Stimulated activated CD8-positive, alpha-beta memory T cell treated with anti-CD3 and anti-CD28 coated beads, Interleukin-12 subunit alpha, Interleukin-12 subunit beta, amount 100 ng/mL, for 4 hours (primary cell): ENCODE measurements at places on chromosomes 7 and 10.

DNA sequence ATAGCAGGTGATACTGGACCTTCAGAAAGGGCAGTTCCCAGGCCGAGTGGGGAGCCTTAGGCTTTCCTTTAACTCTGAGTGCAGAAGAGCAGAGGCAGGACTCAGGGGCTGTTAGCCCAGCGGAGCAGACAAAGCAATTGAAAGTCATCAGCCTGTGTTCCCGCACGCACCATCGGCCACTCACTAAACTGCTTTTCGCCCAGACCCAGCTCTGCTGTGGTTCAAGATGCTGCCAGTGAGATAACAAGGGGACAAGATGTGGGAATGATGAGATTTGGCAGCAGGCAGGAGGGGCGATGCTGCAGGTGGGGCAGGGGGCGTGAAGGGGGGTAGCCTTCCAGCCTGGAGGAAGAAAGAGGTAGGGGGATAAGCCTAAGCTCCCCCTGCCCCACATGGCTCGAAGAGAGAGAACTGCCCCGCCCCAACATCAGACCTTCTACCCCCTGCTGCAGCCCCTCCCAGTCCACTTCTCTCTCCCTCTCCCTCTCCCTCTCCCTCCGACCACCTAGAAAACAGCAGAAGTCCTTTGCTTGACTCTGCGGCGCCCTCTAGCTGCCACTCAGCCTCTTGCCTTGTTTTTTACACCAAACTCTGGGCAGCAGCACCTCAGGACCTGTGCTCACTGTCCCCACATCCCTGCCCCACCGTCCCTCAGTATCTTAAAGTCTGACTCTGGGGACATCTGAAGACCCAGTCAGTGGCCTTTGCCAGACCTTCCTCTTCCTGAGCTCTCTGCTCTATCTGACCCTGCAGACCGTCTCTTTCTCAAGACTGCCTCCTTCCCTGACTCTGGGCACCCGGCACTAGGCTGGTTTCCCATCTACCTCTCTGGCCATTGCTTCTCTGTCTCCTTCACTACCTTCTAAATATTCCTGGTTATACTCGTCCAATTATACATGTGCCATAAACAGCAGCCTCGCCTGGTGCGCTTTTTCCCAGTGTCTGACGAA is 110.5 kb downstream of the C10orf105 start:
- DNase-seq = peak; percentile 27

- no peak for DNase-seq
These were observed 163.8 kb downstream of the PRPF18 start for GRCh38 chr10:13750299-13751190.

GRCh38 chr7:20284771-20285143 is 45.9 kb upstream of the ITGB8 start:
- DNase-seq = no peak

DNA sequence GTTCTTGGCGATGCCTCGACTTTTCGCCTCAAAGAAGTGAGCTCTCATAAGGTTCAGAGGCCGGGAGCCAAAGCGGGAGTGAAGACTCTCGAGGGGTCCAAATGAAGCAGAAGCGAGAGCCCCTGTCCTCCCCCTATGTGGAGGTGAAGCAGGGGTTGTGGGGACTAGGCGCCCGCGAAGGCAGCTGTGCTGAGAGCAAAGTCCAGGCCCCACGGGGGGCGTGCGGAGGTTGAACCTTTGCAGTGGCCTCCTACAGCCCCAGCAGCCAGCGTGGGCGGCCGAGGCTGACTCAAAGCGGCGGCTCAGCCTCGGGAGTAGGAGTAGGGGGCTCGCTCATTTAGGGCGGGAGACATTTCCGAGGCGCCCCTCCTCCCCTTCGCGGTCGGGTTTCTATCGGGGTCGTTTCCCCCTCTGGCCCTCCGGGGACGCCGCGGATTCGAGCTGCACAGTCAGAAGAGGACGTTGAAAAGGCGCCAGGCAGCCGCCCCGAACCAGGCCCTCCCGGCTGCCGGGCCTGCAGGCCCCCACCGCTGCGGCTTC is 553 bp upstream of the ADD3 start:
- peak; percentile 66 for DNase-seq

DNA sequence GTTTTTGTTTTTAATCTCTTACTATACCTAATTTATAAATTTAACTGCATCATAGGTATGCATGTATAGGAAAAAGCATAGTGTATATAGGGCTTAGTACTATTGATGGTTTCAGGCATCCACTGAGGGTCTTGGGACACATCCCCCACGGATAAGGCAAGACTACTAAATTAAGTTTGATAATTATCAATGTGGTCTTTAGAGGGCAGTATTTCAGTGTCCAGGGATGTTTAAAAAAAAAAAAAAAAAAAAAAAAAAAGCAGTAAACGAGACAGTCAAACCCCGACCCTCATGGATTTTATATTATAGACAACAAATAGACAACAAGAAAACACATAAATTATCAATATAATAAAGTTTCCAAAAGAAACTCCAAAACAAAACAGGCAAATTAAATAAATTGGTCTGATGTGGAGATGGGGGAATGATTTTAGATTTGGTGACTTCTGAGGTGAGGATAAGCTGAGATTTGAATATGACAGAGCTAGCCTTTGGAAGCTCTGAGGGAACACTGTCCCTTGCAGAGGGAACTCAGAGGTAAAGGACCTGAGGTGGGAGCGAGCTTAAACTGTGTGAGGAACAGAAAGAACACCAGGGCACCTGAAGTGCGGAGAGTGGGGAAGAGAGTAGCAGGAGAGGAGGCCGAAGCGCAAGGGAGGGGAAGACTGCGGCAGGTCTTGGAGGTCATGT is 14.8 kb downstream of the ACSM6 start:
- DNase-seq = no peak

- DNase-seq = no peak
These were observed 13.7 kb upstream of the ZSCAN21 start for GRCh38 chr7:100035876-100036275.

DNA sequence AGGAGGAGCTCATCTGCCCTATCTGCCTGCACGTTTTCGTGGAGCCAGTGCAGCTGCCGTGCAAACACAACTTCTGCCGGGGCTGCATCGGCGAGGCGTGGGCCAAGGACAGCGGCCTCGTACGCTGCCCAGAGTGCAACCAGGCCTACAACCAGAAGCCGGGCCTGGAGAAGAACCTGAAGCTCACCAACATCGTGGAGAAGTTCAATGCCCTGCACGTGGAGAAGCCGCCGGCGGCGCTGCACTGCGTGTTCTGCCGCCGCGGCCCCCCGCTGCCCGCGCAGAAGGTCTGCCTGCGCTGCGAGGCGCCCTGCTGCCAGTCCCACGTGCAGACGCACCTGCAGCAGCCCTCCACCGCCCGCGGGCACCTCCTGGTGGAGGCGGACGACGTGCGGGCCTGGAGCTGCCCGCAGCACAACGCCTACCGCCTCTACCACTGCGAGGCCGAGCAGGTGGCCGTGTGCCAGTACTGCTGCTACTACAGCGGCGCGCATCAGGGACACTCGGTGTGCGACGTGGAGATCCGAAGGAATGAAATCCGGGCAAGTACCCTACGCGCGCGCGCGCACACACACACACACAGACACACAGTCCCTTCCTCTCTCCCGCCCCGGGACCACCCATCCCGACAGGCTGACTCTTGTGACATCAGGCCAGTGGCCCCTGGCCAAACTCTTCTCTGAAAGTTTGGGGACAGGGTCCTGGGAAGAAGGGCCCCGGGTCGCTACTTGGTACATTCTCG is 538 bp downstream of the TRIM8 start:
- peak; percentile 62 for DNase-seq

DNA sequence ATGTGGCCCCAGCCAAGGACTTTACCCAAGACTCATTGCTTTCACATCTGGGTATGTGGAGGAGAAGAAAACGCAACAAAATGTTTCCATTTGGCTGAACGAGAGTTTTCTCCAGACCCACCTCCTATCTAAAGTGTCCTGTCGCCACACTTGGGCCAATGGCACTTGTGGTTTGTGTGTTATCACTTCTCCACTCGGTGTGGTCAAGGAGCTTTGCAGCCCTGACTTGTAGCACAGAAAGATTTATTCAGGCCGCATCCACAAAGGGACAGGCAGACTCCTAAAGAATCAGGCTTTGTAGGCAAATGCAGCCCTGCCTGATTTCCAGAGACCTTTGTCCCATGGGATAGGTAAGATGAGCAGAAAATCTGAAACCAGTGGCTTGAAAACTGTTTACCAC is 12.8 kb upstream of the LRRC4 start:
- no peak for DNase-seq

- no peak for DNase-seq
These were observed 20.4 kb downstream of the TECPR1 start for GRCh38 chr7:98231493-98232262.

DNA sequence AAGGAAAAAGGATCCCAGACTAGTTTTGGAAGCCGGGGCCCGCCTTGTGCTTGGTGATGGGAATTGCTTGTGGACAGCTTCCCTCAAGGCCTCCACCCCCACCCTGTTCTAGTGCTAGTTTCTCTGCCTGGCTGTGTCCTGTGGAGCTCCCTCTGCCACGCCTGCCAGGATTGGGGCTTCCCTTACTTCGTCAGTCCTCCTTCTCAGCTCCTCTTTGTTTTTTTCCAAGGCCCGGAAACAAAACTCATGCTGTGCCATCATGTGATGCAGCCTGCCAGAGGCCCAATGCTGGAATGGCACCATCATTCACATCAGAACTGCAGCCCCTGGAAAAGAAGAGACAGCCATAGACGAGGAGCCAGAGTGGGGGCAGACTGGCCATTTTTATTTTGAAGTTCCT is 11.2 kb downstream of the YKT6 start:
- DNase-seq = no peak

- DNase-seq = no peak
These were observed 21.2 kb downstream of the CALML5 start for GRCh38 chr10:5477948-5478693.

DNA sequence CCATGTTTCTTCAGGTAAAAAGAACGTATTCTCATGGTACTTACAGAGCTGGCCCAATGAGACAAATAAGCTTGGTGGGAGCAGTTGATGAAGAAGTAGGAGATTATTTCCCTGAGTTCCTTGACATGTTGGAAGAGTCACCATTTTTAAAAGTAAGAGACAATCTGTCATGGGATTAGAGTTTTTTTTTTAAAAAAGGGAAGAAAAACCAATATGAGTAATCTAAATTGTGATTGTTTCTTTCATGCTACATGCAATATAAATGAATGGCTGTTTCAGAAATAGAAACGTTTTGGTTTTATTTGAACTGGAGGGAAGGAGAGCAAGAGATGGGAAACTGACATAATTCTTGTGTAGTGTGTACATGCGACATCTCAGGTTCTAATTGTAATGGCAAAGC is 32.8 kb downstream of the TMEM60 start:
- DNase-seq = no peak

- DNase-seq = no peak
These were observed 676 bp upstream of the HTR7 start for GRCh38 chr10:90858461-90858968.

DNA sequence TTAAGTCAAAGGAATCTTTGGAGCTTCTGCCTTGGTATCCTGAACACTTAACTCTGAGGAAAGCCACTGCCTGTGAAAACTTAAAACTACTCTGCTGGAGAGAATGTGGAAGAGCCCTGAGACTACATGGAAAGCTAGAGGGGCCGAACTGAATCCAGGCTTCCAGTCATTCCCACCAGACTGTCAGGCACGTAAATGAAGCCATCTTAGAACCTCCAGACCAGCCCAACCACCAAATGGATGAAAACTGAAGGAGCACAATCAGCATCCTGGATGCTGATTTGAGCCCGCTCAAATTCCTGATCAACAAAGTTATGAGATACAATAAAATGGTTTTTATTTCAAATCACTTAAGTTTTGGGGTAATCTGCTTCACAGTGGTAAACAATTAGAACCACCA is 30.8 kb downstream of the TNPO3 start:
- no peak for DNase-seq

DNA sequence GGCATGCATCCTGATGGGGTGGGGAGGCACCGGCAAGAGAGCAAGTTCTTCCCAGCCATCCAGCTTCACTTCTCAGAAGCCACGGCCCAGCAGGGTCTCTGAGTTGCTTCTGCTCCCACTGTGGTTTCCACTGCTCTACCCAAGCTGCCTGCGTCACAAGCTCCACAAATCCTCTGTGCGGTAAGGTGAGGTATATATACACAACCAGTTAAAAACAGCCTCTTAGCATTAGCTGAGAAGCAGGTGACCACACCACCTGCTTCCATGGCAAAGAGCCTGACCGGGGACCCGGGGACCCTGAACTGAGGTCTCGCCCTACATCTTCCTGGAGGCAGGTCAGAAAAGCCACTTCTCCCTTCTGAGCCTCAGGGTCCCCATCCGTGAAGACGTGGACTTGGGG is 46.9 kb upstream of the NPFFR1 start:
- no peak for DNase-seq

GRCh38 chr7:134995239-134996096 is 9.2 kb downstream of the AGBL3 start:
- no peak for DNase-seq

DNA sequence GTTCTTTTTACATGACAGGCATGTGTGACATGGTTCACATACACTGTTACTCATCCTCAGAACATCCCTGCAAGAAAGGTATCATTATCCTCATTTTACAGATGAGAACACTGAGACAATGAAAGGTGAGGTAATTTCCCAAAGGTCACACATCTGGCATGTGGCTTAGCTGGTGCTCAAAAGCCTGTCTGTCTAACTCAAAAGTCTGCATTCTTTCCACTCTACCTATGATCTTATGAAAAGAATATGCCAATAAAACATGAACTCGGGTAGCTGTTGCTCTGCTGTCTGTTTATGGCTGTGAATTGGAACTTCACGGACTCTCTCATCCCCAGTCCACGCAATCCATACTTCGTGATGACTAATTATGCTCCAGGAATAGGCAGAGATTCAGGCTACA is 79.0 kb upstream of the ODAD2 start:
- no peak for DNase-seq

GRCh38 chr10:113644185-113645120 is 19.4 kb downstream of the NRAP start:
- DNase-seq = no peak

DNA sequence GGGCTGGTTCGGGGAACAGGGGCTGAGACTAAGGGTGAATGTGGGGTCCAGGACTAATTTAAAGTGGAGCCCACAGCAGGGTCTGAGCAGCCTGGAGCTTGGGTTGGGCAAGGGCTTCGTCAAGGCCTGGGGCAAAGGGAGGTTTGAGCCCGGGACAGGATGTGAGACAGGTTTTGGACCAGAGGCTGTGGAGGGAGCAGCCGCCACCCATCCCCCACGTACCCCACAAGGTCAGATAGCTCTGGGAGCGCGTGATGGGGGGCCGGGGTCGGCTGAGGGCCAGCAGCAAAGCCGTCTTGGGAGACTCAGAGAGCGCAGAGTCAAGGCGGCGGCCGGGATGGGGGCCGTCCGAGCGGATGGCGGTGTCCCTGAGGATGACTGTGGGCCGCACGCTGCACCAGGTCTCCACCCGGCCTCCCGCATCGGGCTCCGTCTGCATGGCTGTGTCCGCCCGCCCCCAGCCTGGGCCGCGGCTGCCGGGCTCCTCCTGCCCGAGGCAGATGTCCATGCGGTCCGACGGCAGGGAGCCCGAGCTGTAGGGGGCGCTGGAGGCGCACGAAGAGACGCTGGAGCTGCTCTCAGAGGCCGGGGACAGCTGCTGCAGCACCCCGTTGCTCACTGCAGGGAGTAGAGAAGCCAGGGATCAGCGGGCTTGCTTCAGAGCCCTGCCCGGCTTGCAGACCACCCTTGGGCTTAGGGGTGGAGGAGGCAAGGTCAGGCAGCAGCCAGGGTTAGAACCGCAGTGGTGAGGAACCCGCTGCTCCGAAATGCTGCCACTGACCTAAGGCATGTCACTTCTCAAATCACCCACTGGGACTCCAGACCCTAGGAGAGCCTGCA is 12.1 kb downstream of the PDZD7 start:
- DNase-seq = peak; percentile 40
